ENCODE measurements at places on chromosomes 7 and 10. TPM values are rescaled to one million over a fixed set of nuclear protein-coding genes. Genes with fewer than 3 reads are reported as not detected.

Gene SYT15B
- under 0.01 TPM for total RNA-seq

Gene CPN1
- total RNA-seq: not detected

Gene CADPS2
- total RNA-seq: 26.2 TPM

Gene CYP3A4
- not detected for total RNA-seq

Gene ZNF467
- total RNA-seq: not detected
